ENCODE measurements at places on chromosomes 4 and X.
A peak's percentile ranks its signal among the peaks of the same experiment; 100 is the strongest.

- DNase-seq, result peak; percentile 67
These were observed 689 bp upstream of the OGT start for GRCh38 chrX:71532078-71532752.

DNA sequence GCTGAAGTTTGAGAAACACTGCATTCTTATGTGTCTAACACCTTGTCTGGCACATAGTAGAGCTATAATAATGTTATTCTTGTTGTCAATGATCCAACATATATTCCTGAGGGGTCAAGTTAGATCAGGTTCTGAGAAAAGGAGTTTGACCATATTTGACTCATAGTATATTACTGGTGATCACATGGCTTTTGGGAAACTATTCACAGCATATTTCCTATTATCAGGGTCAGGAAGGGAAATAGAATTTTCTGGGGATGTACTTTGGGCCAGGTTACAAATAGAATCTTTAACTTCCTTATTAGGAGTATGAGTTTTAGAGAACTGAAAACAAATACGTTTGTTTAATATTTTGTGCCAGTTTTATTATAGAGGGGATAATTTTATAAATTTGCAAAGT lies 11.6 kb downstream of the IL15 start:
- no peak for DNase-seq

DNA sequence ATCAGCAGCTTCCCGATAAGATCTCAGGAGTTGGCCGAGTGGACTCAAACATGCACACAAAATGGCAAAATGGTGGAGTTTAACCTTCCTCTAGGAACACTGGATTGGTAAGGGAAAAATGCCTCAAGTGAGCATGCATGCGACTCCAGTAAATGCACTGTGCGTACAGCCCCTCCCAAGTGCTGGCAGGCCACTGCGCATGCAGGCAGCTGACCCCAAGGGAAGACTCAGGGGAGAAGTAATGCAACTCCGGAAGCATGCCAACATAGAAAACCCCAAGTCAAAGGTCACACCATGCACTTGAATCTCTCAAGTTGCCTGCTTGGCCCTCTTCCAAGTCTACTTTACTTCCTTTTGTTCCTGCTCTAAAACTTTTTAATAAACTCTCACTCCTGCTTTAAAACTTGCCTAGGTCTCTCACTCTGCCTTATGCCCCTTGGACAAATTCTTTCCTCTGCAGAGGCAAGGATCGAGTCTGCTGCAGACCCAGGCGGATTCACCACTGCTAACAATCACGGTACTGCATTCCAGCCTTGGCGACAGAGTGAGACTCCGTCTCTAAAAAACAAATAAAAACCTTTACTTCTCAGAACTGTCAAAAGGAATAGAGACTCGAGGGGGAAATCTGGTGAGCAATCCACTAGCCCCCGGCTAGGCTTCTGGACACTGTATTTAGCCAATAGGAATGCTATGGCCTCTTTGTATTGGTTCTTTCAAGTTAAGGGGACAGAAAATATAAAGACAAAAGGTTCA lies 33.5 kb downstream of the NYX start:
- DNase-seq, result no peak

DNA sequence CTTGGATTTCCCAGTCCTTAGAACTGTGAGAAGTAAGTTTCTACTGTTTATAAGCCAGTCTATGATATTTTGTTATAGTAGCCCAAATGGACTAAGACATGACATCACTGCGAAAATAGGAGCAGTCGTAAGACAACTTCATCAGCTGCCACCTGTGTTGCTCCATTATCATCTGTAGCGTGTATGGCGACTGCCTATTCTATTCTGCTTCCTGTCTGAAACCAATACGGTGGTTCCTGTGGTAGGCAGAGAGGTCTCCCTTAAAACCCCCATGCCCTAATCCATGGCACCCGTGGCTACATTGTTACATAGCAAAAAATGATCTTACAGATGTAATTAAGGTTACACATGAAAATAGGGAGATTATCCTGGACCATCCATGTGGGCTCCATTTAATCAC lies 105.4 kb upstream of the FAT1 start:
- no peak for DNase-seq

- no peak for DNase-seq
These were observed 671.5 kb upstream of the GRIA3 start for GRCh38 chrX:122512561-122513072.
